ENCODE measurements at places on chromosomes 12 and 14. TPM values are rescaled to one million over a fixed set of nuclear protein-coding genes. Genes with fewer than 3 reads are reported as not detected.
A peak's percentile ranks its signal among the peaks of the same experiment; 100 is the strongest.

Gene TAS2R31
- total RNA-seq: 1.2 TPM

- no peaks in the 10 kb centered on the region for H3K27me3 ChIP-seq
- no peak overlapping the region for H3K4me3 ChIP-seq
- H3K36me3 ChIP-seq: no peaks in the 10 kb centered on the region
- no peak for DNase-seq
- H3K27ac ChIP-seq: no peak overlapping the region
Observed at GRCh38 chr12:101051901-101052550, 158.0 kb downstream of the SLC5A8 start.

- no peak for DNase-seq
- H3K27ac ChIP-seq: no peak overlapping the region
- H3K36me3 ChIP-seq: peaks cover 26% of the 10 kb centered on the region
- no peaks in the 10 kb centered on the region for H3K27me3 ChIP-seq
- no peak overlapping the region for H3K4me3 ChIP-seq
- peaks cover 3% of the 10 kb centered on the region for H3K4me1 ChIP-seq
Observed at GRCh38 chr14:65070471-65070976, 31.8 kb downstream of the MAX start.

DNA sequence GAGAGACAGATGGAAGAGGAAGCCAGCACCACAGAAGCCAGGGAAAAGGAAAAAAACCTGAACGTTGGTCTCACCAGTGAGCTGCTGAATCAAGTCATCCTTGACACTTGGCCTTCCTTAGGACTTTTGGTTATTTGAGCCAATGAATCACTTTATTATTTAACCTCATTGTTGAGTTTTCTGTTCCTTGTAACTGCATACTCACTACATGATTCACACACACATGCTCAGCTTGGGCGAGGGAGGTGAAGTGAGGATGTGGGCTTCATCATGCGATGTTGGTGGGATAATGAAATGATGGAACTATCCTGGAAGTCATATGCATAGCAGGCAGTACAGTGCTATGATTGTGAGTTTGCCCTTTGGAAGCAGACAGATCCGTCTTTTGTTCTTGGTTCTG is 40.6 kb upstream of the RPH3A start:
- H3K27me3 ChIP-seq: peaks cover 5% of the 10 kb centered on the region
- H3K27ac ChIP-seq: no peak overlapping the region
- no peak for DNase-seq
- H3K4me3 ChIP-seq: no peak overlapping the region
- no peaks in the 10 kb centered on the region for H3K36me3 ChIP-seq
- peaks cover 8% of the 10 kb centered on the region for H3K4me1 ChIP-seq

Gene CLEC9A
- not detected for total RNA-seq

DNA sequence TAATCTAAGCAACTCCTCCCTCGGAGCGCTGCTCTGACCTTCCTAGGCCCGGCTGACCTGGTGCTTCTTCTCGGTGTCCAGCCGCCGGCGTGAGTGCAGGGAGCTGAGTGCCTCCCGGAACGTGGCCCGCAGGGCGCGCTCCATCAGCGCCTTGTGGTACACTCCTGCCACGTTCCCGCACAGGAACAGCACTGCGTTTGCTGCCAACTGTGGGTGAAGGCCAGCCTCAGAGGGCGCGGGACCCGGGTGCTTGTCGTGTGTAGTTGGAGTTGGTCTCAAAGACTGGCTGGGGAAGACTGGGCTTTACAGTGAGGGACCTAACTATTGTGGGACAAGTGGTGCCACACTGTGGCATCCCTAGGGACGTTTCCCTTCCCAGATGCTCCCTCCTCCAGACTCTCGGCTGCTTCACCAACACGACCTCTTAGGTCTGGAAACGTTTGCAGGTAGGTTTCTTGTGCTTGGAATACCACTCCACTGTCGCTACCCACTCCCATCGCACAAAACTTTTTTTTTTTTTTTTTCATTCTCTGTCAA is 3.1 kb downstream of the ADCY4 start:
- H3K36me3 ChIP-seq: peaks cover 3% of the 10 kb centered on the region
- no peak overlapping the region for H3K27ac ChIP-seq
- H3K4me3 ChIP-seq: peak overlapping the region; percentile 68
- no peak for DNase-seq
- H3K27me3 ChIP-seq: peaks cover 29% of the 10 kb centered on the region
- H3K4me1 ChIP-seq: peaks cover 47% of the 10 kb centered on the region

Gene RTN1
- not detected for total RNA-seq

Gene GPR135
- 1.5 TPM for total RNA-seq

- no peak overlapping the region for H3K4me3 ChIP-seq
- H3K27me3 ChIP-seq: no peaks in the 10 kb centered on the region
- H3K4me1 ChIP-seq: no peaks in the 10 kb centered on the region
- H3K27ac ChIP-seq: no peak overlapping the region
Observed at GRCh38 chr14:53528185-53528671, 375.1 kb upstream of the DDHD1 start.

Gene DBX2
- not detected for total RNA-seq

DNA sequence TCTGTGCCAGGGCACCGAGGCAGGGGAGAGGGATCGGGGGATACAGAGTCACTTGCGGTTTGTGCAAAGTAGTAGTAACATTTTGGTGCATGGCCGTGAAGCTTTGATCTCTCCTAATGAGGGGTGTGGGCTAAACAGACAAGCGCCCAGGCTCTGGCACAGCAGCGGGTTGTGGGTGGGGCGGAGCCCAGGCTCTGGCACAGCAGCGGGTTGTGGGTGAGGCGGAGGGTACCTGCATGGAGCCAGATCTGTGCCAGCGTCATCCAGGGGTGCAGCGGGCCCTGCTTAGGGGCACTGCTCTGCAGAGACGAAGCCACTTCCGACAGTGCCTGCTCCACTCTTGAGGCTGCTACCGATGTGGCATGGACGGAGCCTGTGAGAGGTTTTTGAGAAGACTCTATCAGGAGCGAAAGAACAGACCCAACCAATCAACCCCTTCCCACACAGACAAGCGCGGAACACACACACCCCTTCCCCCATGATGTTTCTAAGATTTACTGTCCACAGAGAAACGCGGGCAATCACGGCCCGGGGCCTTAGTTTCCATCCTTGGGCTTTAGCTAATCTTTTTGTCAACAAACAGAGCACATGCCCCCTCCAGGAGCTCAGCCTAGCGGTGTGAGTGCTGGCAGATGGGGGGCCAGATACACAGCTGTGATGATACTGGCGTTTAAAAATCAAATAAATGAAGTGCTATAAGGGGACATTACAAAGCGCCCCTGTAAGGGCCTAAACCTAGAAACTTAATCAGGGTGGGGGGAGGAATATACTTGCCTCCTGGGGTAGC is 196.6 kb downstream of the CALM1 start:
- no peaks in the 10 kb centered on the region for H3K4me1 ChIP-seq
- H3K27ac ChIP-seq: no peak overlapping the region
- H3K4me3 ChIP-seq: no peak overlapping the region
- no peaks in the 10 kb centered on the region for H3K36me3 ChIP-seq

GRCh38 chr12:78645956-78646355 is 218.6 kb upstream of the SYT1 start:
- no peaks in the 10 kb centered on the region for H3K4me1 ChIP-seq
- no peak for DNase-seq
- H3K36me3 ChIP-seq: no peaks in the 10 kb centered on the region
- H3K27ac ChIP-seq: no peak overlapping the region

- peaks cover 7% of the 10 kb centered on the region for H3K27me3 ChIP-seq
- H3K4me3 ChIP-seq: no peak overlapping the region
- DNase-seq: no peak
Observed at GRCh38 chr12:109729371-109729781, 15.8 kb downstream of the FAM222A start.

GRCh38 chr14:29716150-29716549 is 211.5 kb downstream of the PRKD1 start:
- DNase-seq: no peak
- no peak overlapping the region for H3K27ac ChIP-seq
- no peak overlapping the region for H3K4me3 ChIP-seq
- no peaks in the 10 kb centered on the region for H3K4me1 ChIP-seq
- H3K36me3 ChIP-seq: no peaks in the 10 kb centered on the region
- H3K27me3 ChIP-seq: no peaks in the 10 kb centered on the region

DNA sequence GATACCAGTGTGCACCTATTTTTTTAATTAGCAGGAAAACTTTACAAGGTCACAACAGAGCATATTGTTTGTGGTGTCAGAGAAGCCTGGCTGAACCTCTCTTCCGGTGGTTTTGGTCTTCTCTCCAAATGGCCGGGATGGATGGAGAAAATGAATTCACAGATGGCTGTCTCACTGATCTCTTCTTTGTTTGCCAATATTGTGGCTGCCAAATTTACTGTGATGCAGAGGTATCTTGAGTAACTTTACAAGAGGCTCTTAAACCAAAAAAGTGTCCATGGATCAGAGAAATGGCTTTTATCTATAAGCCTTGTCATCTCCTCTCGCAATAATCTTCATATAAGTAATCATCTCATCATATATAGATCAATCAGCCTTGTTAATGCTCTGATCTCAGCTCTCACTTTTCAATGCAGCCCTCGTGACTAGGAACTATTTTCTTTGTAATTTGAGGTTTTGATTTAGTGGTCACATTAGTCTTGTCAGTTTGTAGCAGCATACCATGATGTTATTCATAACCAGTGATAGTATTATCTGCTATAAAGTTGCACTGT is 308.1 kb downstream of the EGLN3 start:
- H3K36me3 ChIP-seq: no peaks in the 10 kb centered on the region
- no peak overlapping the region for H3K27ac ChIP-seq
- H3K4me3 ChIP-seq: no peak overlapping the region
- DNase-seq: no peak
- H3K27me3 ChIP-seq: peaks cover 1% of the 10 kb centered on the region
- H3K4me1 ChIP-seq: no peaks in the 10 kb centered on the region

GRCh38 chr14:38971258-38971921 is 131.6 kb downstream of the SEC23A start:
- no peak overlapping the region for H3K4me3 ChIP-seq
- no peak for DNase-seq
- no peaks in the 10 kb centered on the region for H3K4me1 ChIP-seq
- H3K27ac ChIP-seq: no peak overlapping the region

Gene ARHGAP9
- 125 TPM for total RNA-seq

Gene MYH6
- not detected for total RNA-seq

Gene FAM186B
- total RNA-seq: not detected

DNA sequence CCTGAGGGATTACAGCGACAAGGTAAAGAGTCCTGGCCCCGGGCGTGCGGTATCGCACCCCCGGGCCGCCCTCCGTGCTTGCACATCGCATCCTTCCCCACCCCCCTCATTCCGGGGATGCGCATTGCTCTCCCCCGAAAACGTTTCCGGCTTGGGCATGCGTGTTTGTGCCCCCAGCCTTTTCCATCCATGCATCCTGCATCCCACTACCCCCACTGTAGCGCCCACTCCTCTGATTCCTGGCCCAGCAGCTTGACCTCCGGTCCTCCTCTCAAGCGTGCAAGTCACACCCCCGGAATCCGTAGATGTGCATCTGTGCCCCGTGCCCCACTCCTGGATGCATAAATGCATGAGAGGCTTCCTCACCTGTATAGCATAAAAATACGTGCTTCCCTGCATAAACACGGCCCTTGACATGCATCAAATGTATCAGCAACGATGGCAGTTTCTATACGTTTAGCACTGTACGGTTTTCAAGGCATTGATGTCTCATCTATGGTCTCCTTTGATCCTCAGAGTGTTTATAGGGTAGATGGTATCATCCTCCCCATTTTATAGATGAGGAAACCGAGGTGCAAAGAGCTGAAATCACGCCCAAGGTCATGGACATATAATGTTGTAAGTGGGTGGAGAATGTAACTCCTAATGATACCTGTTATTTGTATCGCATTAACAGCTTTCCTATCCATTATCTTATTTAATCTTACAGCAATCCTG is 484 bp downstream of the RIC8B start:
- no peaks in the 10 kb centered on the region for H3K27me3 ChIP-seq
- peak overlapping the region; percentile 98 for H3K4me3 ChIP-seq
- peak overlapping the region; percentile 99 for H3K27ac ChIP-seq

Data from activated CD8-positive, alpha-beta T cell treated with anti-CD3 and anti-CD28 coated beads for 36 hours (primary cell).